Mammary epithelial cell (primary cell): ENCODE measurements at places on chromosomes 3 and 15.

- no peak for DNase-seq
These were observed 316.3 kb upstream of the NECTIN3 start for GRCh38 chr3:110755345-110755744.

DNA sequence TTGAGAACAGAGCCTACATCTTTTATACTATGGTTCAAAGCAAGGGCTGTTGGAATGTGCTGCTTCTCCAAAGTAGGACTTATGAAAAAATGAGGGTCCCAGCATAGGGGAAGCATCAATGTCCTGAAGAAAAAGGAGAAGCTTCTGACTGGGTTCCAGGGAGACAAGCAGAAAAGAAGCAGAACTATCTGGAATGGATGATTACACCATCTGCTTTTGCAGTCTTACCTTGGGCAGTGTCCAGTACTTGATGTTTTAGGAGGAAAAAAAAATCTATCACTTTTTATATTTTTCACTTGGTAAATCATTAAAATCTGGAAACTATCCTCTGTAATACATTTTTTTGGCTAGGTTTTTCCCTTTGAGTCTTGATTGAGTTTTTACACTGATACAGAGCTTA lies 57.9 kb upstream of the DPH6 start:
- no peak for DNase-seq

GRCh38 chr3:152556731-152557254 lies 278.1 kb upstream of the P2RY1 start:
- DNase-seq = peak; percentile 28

- DNase-seq = peak; percentile 25
These were observed 39.5 kb upstream of the ZBTB20 start for GRCh38 chr3:115186351-115187148.

DNA sequence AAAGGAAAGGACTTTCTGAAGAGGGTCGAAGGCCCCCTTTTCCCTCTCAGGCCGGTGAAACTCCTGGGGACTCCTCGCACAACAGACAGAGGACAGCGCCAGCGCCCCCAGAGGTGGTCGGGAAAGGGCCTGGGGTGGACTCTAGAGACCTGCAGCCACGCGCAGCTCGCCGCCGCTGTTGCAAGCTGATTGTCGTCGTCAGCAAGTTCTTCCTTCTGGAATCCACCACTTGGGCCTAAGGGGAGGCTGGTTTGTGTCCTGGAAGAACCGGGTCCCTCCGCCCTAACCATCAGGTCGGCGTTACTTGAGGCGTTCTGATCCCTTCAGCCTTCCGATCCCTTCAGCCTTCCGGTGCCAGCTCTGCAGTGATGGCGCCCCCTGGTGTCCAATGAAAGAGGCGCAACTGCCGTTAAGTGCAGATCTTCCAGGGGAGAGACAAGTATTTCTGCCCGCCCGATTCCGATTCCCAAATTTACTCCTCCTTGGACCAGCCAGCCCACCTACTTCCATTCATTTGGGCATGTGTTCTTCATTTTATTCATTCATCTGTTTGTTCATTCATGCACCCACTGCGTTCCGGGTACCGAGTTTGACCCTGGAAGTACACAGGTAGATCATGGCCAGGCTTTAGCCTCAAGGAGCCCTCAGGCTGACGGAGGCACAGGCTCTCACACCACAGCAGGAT lies 77.2 kb upstream of the SLC6A11 start:
- peak; percentile 51 for DNase-seq

DNA sequence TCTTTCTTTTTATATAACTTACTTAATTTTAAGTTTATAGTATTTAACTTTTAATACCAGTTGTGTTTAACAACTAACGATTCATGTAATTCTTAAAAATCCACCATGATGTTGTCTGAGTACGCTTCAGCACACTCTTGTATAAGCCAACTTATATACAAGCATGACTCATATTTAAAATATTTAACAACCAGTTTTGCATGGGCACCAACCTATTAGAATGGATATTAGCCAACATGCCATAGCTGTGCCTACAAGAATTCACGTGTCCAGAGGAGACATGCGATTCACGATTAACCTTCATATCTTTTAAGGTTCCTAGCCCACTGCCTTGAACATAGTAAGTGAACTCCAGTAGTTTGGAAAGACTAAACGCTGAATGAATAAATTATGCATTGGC lies 1023.2 kb downstream of the TBL1XR1 start:
- no peak for DNase-seq

GRCh38 chr3:146542978-146543377 lies 1.4 kb downstream of the PLSCR1 start:
- no peak for DNase-seq

- no peak for DNase-seq
These were observed 6.1 kb upstream of the LDHAL6B start for GRCh38 chr15:59200560-59200959.

DNA sequence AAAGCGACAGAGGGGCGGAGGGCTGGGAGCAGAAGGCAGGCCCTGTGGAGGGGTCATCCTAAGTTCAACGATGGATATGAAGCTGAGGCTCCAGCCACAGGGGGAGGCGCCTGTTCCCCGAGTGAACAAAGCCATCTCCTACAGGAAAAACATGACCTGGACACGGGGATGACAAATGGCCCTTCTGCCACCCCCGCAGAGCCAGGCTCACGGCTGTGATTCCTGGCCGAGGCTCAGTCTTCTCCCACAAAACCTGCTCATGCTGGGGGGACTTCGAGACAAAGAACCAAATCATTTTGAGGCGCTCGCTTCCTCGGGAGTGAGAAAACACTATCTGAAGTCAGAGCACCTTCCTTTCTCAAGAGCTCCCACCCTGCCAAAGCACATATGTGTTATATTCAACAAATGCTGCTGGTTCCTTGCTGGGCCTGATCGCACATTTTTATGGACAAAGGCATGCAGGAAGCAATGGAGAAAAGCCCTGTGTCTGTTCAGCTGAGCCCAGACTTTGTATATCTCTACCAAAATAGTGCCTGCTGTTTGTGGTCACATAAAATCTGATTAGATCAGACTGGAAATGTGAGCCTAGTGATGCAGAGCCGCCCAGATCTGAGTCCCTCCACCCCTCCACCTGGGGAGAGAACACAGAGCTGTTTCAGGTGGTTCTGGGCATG lies 5.6 kb downstream of the RBP1 start:
- peak; percentile 81 for DNase-seq

- no peak for DNase-seq
These were observed 19.3 kb upstream of the ANXA2 start for GRCh38 chr15:60417112-60417511.

DNA sequence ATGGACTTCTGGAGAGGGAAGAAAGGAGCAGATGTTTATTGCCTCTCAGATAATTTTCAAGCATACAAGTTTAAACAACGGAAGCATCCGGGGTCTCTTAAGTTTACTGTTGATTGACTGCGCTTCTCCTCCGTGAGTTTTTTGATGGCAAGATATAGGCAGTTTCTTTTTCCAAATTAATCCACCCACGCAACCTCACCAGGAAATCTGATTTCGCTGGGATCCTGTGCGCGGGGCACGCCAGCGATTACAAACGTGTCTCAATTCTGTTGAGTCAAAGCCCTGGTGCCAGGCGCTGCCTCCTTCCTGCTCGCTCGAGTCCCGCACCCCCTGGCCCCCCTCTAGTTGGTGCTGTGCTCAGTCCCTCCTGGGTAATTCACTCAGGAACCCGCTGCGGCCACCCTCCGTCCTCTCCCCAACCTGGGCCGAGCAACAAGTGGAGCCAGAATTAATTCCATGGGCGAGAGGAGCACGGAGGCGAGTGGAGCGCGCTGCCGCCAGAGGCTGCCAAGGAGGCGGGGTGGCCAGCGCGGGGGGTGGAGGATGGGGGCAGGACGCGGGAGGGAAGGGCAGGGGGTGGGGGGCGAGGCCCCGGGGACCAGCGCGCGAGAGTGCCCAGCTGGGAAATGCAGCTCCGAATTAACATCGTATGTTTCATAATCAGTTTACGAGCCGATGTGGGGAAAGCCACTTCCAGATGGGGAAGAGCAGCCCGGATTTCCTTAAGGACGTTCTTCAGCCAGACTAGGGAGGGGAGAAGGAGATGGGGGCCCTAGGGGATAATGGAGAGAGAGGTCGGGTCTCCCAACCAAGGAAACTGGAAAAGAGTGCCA lies 6.0 kb downstream of the WNT5A start:
- DNase-seq = no peak

GRCh38 chr3:31533169-31534064 lies 692 bp downstream of the STT3B start:
- DNase-seq = peak; percentile 43

DNA sequence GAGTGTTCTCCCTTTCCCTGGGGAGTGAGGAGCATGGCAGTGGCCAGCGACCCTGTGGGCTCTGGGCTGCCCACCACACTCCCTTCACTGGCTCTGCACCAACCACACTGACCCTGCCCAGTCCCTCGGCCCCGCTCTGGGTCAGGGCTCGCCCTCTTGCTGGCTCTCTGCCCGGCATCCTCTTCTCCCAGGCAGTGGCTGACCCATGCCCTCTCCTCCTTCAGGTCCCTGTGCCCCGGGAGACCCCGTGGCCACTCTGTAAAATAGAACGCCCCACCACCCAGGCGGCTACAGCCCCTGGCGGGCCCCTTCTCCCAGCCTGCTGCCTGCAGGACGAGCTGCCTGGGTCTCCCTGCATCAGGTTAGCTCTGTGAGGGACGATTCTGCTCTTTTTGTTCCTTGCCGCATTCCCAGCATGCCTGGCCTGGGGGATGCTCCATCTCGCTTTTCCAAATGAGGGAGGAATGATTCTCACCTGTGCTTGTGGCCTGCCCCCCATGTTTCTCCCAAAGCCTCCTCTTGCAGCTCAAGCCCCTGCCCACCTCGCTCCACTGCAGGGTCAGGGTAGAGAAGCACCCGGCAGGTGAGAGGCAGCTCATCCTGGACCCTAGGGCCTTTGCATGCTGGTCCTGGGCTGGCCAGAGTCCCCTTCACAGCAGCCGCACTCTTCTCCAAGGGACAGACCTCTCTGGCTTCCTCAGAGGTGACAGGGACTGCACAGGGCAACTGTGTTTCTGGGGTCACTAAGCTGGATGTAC lies 14.5 kb upstream of the CFAP100 start:
- DNase-seq = no peak

GRCh38 chr15:91515188-91515754 lies 338.2 kb upstream of the SLCO3A1 start:
- DNase-seq = peak; percentile 90

GRCh38 chr3:16104156-16104555 lies 70.3 kb upstream of the GALNT15 start:
- no peak for DNase-seq

- no peak for DNase-seq
These were observed 830 bp downstream of the SLC6A11 start for GRCh38 chr3:10816863-10817253.

- DNase-seq = no peak
These were observed 1214.8 kb downstream of the NSUN3 start for GRCh38 chr3:95277613-95278012.

DNA sequence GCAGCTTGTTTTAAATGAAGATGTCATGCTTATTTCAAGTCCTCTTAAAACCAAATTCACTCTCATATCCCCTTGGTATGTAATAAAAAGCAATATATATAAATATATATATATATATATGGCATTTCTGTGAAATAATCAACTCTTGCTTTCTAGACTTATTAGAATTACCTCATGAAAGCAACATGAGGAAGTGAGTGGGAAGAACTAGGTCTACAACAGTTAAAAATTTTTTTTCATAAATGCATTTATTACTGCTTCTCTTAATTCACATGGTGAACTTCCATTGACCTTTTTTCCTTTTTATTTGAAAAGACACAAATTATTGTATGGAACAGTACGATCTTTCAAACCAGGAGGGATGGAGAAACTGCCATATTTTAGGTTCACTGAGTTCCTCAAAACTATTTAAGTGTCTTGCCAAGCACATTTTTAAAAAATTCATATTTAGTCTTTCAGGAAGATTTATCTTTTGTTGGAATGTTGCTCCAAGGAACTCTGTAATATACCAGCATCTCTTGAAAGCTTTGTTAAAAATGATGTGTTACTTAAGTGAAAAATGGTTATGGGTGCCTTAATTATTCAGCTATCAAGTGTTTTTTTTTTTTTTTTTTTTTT lies 185.2 kb downstream of the GHSR start:
- no peak for DNase-seq

DNA sequence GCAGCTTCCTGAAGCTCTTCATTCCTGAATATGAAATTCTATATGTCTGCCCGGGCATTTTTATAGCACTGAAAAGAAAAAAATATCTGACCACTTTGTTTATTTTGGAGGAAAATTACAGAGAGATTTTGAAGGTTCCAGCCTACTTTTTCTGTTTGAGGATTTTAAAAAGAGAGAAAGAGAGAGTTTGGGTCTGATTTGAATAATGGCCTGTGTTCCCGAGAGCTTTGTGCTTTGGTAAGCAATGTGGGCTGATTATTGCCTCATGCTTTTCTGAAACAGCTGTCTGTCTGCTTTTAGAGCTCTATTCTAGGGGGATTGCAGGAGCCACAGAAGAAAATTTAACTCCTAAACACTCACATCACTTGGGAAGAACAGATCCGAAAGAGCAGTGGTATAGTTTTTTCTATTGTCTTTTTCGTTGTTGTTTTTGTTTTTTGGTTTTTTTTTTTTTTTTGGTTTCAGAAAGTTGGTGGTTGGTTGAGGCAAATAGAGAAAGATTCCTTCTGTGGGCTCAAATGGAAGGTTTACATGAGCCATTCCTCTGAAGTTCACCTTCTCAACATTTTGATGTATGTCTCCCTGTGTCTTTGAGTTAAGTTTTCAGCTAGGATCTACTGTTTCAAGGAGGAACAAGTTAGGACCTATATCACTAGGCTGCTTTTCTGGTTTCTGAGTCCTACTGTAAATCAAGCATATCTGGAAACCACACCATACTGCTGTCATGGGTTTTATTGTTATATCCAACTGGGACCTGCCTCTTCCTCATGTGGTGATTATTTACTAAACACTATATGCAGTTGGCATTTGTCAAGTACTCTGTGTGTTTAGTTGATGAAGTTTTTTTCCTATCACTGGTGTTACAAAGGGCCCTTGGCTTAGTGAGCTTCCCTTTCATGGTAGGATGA lies 178.9 kb downstream of the KCNMB2 start:
- peak; percentile 25 for DNase-seq

GRCh38 chr15:66461917-66462316 lies 35.6 kb downstream of the SNAPC5 start:
- DNase-seq = peak; percentile 75

DNA sequence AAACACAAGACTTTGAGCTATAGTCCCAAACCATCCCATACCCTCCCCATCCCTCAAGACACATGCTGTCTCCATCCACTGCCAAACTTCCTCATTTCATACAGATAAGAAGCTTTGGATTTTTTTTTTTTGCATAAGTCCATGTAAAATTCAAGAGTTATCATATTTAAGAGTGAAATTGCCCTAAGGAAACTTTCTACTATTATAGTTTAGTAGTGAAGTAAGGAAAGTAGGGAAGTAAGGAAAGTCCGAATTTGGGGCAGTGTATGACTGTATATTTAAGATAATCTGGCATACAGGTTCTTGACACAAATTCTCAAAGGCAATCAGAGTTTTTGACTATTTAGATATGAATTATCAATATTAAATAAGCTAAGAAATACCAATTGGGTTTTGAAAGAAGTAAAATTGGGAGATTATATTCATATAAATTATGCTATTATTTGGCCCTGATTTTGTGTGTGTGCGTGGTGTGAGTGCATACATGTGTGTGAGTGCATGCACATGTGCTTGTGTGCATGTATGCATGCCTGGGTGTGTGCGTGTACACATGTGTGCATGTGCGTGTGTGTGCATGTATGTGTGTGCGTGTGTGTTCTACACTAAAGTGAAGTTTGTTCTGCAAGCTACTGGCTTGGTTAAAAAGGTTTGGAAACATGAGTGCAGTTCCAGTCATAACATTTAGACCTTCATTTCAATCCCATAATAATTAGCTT lies 83.6 kb upstream of the MBNL1 start:
- no peak for DNase-seq
